PC-9 (cell line): ENCODE measurements at places on chromosomes 16 and 17.

- DNase-seq, result peak; percentile 88
Measured at GRCh38 chr16:4309833-4310266, 6.0 kb upstream of the GLIS2 start.

GRCh38 chr17:76260669-76261068 lies 4.5 kb upstream of the UBALD2 start:
- DNase-seq, result no peak

- DNase-seq, result no peak
Measured at GRCh38 chr16:82660966-82661365, 34.2 kb downstream of the CDH13 start.

DNA sequence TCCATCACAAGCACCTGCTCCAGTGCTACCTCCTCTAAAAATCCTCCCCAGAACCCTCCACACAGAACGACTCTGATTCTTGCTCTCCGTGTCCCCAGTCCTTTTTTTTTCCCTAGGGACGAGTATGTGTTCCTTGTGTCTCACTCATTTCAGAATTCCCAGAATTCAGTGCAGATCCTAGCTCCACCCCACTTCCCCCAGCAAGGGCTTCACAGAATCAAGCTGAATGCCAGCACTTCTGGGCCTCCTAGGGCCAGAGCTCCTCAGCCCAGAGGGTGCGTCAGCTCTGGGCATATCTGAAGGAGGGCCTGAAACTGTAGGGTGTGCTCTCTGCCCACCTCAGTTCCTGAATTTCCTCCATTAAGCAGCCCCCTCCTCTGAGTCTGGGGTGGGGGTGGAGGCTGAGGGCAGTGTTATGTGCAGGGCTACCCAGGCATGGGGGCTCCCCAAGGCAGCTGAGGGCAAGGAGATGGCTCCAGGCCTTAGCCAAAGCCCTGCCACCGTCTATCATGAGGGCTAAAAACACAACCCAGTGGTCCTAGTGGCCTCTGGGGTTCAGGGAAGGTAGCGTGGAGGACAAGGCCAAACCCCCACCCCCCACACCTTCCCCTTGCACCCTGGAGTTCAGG lies 6.5 kb downstream of the UNC119 start:
- no peak for DNase-seq

- DNase-seq, result no peak
Measured at GRCh38 chr17:34156741-34157589, 98.1 kb upstream of the CCL2 start.

DNA sequence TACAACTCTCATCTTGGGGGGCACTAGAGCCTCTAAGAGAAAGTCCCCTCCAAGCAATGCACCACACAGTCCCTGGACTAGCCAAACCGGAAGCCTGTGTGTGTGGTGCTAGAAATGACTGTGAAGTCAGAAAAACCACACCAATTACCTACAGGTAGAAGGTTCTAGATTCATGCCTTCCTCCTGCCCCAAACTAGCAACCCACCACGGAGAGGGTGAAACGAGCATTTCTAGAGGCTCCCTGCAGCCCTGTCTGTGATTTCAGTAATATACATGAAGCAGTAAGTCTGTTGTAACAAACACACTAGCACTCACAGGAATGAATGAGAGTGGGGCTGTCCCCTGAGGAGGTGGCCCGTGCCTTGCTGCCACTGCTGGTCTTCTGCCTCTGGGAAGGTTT lies 13.6 kb downstream of the ZFHX3 start:
- DNase-seq, result no peak

- no peak for DNase-seq
Measured at GRCh38 chr16:30697264-30698138, 1.5 kb upstream of the SRCAP start.

- DNase-seq, result no peak
Measured at GRCh38 chr16:1458336-1458976, 14.1 kb upstream of the CCDC154 start.

- DNase-seq, result no peak
Measured at GRCh38 chr16:23368469-23368868, 66.4 kb downstream of the SCNN1B start.

- DNase-seq, result peak; percentile 84
Measured at GRCh38 chr17:38361694-38362465, 10.2 kb downstream of the SOCS7 start.

DNA sequence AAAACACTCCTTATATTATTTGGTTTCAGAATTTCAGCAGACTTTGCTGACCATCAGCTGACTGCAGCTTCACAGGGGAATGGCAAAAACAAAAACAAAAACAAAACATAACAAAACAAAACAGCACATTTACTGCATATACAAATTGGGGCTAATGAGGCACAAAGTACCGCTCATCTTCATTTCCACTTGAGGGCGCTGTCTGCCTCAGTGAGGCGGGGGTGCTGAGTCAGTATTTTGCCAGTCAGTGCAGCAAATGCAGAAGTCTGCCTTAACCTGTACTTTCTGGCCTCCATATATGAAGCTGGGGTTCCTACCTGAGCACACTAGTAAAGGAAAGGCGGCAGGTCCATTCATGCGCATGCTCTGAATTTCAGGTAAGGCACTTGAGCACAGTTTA lies 13.5 kb upstream of the DYNLRB2 start:
- DNase-seq, result peak; percentile 11

- no peak for DNase-seq
Measured at GRCh38 chr17:76421044-76421407, 31.9 kb downstream of the UBE2O start.

DNA sequence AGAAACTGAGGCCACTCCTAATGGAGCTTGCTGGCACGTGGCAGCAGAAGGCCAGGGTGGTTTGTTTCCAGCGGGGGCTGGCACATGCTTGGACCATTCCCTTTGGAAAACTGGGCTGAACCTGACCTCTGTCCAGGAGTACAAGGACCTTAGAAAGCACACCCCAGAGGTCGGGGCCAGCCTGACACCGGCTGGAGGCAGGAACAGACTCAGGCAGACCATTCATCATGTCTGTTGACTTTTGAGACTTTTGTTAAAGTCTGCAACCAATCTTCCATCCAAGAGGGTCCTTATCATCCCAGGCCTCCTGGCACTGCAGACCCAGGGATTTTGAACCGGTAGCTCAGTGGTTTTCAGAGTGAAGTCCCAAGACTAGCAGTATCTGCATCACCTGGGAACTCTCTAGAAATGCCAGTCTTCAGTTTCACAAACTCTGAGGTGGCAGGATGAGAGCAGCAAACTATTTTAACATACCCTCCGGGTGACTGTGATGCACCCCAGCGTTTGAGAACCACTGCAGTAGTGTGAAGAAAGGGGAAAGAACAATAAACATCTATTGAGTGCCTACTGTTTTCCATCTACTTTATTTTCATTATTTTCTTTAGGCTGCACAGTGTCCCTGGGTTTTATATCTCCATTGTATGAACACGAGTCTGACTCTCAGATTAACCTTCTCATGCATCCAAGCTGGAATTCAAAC lies 145.3 kb upstream of the PLCG2 start:
- no peak for DNase-seq

DNA sequence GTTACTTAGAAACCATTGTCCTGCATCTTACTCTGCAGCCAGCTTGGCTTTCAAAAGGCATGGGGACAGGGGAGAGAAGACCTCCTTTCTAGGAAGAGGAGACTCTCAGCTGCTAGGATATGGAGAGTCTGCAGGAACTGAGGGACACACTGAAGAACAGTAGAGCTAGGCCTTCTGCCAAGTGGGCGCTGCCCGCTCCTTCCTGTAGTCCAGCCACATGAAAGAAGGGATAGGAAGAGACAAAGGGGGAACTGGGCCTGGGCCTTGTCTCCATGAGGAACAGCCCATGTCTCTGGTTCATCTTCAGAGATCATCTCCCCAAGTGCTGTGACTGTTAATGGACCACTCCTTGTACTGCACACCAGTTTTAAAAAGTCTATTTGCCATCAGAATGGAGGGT lies 78.4 kb downstream of the SYCE1L start:
- no peak for DNase-seq

DNA sequence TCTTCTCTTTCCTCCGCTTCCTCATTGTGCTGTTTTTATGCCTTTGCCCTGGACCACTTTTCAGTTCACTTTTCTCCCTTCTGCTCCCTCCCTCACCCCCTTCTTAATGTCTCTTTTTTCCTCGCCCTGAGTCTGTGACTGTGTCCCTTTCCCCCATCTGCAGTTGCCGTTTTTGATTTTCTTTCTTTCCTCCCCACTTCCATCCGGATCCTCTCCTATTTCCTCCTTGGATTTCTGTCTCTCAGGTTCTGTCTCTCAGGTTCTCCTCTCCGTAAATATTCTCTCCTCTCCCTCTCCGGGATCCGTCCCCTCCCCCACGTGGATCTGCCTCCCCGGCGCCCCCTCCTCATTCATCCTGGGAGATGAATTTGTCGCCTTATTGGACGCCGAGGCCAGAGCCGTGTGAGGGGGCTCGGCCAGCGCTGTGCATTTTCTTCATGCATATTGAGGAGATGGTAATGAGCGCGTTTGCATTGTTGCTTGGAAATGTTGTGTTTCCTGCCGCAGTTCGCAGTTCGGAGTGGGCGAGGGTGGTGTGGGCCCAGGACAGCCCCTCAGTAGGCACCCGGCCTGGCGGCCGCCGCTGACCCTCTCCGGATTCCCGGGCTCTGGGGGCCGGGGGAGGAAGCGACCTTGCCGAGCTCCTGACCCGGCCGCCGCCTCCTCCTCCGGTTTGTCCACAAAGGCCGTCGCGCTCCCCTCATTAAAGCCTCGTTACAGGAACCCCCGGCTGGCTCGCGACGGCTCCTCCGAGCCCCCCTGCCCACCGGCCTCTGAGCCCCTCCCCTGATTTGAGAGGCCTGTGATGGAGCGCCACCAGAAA lies 4.5 kb upstream of the IRX3 start:
- DNase-seq, result no peak

DNA sequence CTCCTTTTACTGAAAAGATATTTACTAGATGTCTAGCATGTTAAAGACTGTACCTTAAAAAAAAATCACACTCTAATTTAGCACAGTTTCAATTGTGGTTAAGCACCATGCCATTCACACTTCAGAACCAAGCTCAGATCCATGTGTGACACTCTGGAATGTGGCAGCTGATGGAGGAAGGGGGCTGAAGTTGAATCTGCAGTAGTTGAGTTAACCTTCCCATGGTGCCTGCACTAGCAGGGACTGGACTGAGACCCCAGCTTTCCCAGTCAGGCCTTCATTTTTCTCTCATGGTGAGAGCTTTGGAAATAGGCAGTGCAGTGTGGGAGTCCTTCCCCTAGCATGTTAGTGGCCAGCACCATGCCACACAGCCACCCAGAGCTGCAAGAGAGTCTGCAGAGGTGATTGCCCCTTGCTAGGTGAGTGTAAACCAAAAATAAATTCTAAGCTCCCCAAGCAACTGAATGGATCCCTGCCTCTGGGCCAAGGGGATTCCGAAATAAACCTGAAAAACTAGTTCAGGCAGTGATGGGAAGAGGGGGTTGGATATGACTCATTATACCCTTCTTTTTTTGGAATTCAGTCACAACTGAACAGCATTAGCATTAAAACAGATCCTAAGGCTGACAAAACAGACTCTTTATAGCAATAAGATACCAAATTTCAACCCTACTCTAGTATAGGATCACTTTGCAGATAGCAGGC lies 208.5 kb downstream of the WWOX start:
- no peak for DNase-seq

GRCh38 chr16:68387301-68387700 lies 61.0 kb downstream of the SMPD3 start:
- no peak for DNase-seq

DNA sequence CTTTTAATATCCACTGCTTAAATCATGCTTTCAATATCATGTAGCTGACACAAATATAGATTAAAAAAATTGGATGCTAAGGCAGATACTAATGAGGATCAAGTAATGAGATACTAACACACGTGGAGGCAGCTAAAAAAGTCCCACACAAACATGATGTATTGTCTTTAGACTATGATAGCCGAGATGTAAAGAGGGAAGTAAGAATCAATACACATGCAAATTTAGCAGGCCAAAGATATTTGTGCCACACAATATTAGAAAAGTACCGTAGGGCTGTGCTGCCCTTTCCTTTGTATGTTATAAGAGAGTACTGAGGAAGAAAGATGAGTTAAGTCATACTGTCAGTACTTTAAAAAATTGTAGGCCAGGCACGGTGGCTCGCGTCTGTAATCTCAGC lies 51.4 kb upstream of the STAC2 start:
- no peak for DNase-seq

DNA sequence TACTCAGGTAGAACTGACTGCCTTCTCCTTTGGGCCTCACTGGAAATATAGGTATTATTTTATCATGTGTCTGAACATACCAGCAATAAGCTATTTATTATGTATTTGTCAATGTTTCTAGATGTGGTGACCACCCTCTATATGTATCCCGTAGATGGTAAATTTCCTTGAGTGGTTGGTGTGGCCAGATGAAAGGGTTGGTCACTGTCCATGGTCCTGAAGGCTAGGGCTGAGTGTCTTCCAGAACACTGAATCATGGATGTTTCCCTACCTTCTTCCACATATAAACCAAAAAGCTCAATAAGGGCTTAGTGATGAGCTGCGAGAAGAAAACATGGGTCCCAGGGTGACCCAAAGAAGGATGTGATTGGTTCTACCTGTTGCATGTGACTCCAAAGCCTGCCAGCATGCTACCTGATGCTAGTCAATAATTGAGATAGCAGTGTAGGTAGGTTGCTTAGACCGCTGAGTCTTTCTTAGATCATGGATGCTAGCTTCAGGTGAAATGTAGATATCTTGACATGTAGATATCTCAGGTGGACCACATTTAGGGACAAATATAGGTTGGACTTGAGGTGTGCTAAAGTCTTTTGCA lies 150.3 kb downstream of the ASIC2 start:
- DNase-seq, result no peak

- DNase-seq, result no peak
Measured at GRCh38 chr16:64362193-64362592, 759.7 kb downstream of the CDH11 start.

DNA sequence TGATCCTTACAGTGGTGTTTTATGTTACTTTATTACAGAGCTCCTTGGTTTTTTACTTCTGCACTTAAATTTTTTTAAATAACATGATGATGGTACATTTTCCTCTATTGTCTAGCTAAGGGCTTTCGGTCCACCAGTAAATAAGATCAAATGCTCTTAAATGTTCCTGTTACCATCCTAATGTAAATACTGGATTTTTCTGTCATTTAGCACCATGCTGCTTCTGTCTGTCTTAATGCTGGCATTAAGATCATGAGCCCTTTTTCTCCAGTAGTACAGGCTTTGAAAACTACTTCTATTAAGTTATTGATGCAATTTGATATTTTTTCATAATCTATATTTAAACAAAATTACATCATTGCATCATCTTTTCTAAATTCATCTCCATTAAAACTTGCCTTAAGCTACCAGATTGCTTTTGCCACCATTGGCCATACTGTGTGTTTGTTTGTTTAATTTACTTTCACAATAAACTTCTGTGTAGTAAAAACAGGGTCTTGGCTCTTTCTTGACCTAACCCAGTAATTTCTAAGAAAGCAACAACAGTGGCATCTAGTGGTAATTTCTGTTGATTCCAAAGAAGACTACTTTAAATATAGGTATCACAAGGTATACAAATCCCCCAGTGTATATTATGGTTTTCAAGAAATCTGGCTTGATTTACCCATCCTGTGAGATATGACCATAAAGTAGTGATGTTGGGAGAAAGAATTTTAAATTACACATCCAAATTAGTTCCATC lies 9.0 kb upstream of the PHAF1 start:
- no peak for DNase-seq

- DNase-seq, result no peak
Measured at GRCh38 chr17:57587193-57587969, 157.7 kb downstream of the CCDC182 start.

- DNase-seq, result no peak
Measured at GRCh38 chr17:40399185-40399584, 18.5 kb downstream of the TOP2A start.

- DNase-seq, result peak; percentile 80
Measured at GRCh38 chr17:68759343-68760140, 158.4 kb upstream of the FAM20A start.

- DNase-seq, result peak; percentile 30
Measured at GRCh38 chr17:7886227-7887037, 2.2 kb upstream of the CHD3 start.
